ENCODE measurements at places on chromosomes 12 and 14. TPM values are rescaled to one million over a fixed set of nuclear protein-coding genes. Genes with fewer than 3 reads are reported as not detected.

DNA sequence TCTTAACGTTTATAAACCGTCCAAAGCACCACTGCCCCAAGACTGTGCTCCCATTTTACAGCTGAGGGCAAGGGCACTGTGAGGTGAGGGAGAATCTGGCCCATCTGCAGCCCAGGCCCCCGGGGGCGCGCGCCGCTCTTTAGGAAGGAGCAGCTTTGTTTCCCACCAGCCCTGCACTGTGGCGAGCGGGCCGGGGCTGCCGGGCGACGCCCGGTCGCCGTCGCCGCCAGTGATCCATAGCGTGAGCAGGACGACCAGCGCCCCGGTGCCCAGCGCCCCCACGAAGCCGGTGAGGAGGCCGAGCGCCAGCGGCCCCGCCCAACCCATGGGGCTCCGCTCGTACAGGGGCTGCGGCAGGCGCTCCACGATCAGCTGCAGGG lies 34.6 kb downstream of the FIGNL2 start:
- no peaks in the 10 kb centered on the region for H3K4me1 ChIP-seq
- H3K4me3 ChIP-seq = no peak overlapping the region
- H3K27me3 ChIP-seq = peaks cover 33% of the 10 kb centered on the region

The RTL1 gene
- not detected for polyA plus RNA-seq

The OR6S1 gene
- polyA plus RNA-seq = not detected

DNA sequence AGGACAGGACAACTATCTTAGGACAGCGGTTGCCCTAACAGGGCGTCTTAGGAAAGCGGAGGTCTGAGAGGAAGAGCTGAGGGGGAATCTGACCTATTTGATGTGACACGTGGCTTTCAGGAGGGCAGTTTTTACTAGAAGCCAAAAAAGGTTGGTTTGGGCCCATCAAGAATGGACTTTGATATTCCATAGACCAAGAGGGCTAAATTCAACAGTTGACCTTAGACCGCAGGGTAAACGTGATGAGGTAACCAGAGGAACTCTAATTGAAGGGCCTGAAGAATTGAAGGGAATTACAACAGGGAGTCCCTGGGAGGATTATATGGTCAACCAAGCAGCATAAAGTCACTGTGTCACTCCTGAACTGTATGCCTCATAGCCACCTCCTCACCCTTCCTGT lies 11.5 kb downstream of the C1S start:
- H3K4me3 ChIP-seq = no peak overlapping the region
- no peak overlapping the region for H3K27ac ChIP-seq
- no peaks in the 10 kb centered on the region for H3K27me3 ChIP-seq
- peaks cover 19% of the 10 kb centered on the region for H3K4me1 ChIP-seq
- no peak for DNase-seq

- H3K36me3 ChIP-seq = no peaks in the 10 kb centered on the region
- no peak overlapping the region for H3K4me3 ChIP-seq
- no peak overlapping the region for H3K27ac ChIP-seq
- DNase-seq = no peak
- H3K27me3 ChIP-seq = peaks cover 48% of the 10 kb centered on the region
Observed at GRCh38 chr12:125530201-125530600, 465.0 kb downstream of the AACS start.

DNA sequence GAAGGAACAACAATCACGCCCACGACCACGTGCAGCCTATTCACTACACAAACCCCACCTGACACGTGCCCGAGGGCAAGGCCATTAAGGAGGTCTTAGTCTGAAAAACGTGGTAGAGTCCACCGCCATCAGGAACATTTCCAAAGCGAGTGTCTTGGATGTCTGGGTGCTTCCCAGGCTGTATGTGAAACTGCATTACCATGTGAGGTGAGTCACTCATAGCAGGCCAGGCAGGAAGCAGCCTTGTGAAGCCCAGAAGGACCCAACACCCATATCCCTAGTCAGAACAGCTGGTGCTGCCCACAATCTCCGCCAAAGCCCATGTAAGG lies 3.3 kb upstream of the KRT79 start:
- no peaks in the 10 kb centered on the region for H3K4me1 ChIP-seq
- no peak for DNase-seq
- no peak overlapping the region for H3K4me3 ChIP-seq
- H3K27ac ChIP-seq = no peak overlapping the region
- H3K36me3 ChIP-seq = no peaks in the 10 kb centered on the region
- H3K27me3 ChIP-seq = peaks cover 45% of the 10 kb centered on the region

The EGLN3 gene
- 33.7 TPM for polyA plus RNA-seq
